GM20000 (cell line): ENCODE measurements at places on chromosomes 13 and 19.

DNA sequence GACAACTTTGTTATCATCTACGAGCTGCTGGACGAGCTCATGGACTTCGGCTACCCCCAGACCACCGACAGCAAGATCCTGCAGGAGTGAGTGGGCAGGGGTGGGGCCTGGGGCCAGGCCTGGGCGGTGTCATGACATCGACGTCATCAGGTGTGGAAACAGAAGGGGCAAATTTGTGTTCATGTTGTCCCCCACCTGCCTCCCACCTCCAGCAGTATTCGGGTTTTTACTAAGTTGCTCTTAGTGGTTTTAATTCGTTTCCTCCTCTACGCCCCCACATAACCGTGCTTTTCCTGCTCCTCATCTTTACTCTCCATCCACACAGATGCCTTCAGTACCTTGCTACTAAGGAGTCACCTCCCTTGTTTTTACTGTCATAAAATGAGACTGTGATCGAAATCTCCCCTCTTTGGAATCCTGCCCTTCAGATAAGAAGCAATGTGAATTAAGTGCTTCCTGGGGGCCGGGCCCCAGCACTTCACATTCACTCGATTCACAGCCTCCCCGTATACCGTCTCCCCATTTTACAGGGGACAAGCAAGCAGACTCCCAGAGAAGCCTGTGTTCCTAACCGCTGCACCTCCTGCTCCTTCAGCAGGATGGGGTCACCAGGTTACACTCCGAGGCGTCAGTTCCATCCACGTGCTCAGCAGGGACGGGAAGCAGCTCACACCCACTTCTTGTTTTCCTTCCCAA, 10.5 kb downstream of the AP1M1 start:
- no peak for DNase-seq

- DNase-seq: peak; percentile 39
Observed at GRCh38 chr19:37931881-37932655, 25.1 kb downstream of the SIPA1L3 start.

- DNase-seq: peak; percentile 16
Observed at GRCh38 chr19:9324584-9324962, 594 bp downstream of the ZNF559 start.

GRCh38 chr13:42146359-42146758, 97.9 kb downstream of the DGKH start:
- DNase-seq: no peak

- no peak for DNase-seq
Observed at GRCh38 chr13:51292000-51292565, 47.4 kb upstream of the SERPINE3 start.

- no peak for DNase-seq
Observed at GRCh38 chr19:35449359-35450043, 1.4 kb downstream of the FFAR2 start.

- DNase-seq: no peak
Observed at GRCh38 chr13:95120650-95121049, 180.6 kb downstream of the ABCC4 start.

DNA sequence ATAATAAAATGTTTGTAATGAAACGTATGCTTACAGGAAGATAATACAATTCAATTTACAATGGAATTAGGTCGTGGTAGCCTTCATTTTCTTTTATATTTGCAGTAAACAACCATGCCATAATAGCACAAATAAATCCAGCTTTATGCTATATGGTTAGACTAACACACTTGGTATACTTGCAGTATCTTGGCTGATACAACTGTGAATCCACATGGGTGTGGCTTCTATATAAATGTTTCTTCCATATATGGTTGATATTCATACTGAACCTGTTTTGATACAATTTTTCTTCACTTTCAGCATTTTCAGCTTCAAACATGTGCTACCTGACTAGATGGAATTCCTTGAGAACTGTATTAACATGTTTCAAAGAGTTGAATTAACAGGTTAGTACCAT, 20.4 kb upstream of the SPRY2 start:
- no peak for DNase-seq

GRCh38 chr13:58004751-58005150, 373.2 kb downstream of the PCDH17 start:
- DNase-seq: no peak

- no peak for DNase-seq
Observed at GRCh38 chr13:45851171-45851921, at the start of gene SIAH3. SIAH3 (minus strand) TSS chr13:45851753; CDS start chr13:45851629, 124 bp downstream.

GRCh38 chr13:27261396-27261795, 9.2 kb upstream of the RASL11A start:
- no peak for DNase-seq

DNA sequence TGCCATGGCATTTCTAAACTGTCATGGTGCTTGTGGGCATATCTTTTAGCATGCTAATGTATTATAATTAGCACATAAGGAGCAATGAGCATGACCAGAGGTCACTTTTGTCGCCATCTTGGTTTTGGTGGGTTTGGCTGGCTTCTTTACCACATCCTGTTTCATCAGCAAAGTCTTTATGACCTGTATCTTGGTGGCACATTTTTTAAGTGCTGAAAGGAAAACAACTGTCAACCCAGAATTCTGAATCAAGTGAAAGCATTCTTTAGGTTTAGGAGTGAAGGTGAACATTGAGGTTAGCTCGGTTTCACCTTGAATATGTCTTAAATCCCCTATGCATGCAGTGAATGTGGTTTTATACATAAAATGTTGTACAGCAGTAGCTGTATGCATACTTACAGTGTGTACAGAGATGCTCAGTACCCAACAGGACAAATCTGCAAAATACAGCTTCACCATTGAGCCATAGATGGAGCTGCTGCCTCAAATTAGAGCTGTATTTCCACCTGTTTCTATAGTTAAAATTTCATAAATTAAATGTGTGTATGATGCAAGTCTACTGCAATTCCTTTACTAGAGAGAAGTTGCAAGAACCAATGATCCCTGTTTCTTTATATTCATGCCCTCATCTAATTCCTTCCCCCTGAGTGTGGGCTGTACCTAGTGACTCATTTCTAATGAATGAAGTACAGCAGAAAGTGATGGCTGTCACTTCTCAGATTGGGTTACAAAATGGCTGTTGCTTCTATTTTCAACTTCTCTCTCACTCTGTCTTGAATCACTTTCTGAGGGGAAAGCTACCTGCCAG, 25.2 kb upstream of the IGSF23 start:
- no peak for DNase-seq

DNA sequence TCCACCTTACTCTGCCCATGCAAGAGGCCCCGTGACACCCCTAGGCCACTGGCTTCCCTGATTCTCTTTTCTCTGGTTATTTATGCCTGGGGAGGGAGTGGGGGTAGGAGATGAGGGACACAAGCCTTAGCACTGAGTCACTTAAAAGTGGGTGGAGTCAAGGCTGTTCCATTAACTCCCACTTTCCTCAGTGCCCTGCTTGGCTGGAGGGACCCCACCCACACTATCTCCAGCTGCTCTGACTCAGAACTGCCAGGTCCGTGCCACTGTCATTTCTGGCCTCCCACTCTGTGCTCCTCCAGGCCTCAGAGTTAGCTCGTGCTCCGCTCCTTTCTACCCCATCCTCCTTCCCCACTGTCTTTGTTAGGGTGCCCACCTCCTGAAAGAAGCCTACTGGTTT, 113.4 kb upstream of the UQCRFS1 start:
- DNase-seq: no peak

DNA sequence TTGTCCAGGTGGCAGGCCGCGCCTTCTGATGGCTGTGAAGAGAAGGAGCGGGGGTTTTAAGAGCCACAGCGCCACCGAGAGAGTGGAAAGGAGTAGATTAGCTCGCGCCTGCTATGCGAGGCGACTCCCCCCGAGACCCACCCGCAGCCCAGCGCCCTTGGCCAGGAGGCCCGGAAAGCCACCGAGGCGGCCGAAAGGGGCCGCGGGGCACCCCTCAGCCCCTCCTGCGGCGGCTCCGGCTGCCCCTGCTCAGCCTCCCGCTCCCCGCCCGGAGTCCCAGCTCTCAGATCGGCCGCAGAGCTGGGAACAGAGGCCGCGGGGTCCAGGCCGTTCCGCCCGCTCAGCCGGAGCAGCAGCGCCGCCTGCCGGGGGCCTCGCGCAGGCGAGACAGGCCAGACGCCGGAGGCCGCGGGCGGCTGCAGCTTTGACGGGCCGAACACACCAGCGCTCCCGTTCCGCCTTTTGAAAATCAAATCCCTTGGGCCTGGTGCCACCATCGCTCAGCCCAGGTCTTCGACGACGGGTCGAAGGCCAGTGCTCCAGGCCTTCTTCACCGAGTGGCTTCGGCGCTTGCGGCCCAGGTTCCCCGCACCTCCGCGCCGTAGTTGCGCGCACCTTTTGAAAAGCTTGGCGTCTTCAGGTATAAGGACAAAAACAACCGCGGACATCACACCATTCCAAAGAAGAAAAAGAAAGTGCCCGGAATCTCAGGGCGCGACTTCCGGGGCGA, 15.3 kb downstream of the CDX2 start:
- DNase-seq: peak; percentile 94

GRCh38 chr13:26706381-26706780, 54.2 kb downstream of the GPR12 start:
- DNase-seq: no peak

DNA sequence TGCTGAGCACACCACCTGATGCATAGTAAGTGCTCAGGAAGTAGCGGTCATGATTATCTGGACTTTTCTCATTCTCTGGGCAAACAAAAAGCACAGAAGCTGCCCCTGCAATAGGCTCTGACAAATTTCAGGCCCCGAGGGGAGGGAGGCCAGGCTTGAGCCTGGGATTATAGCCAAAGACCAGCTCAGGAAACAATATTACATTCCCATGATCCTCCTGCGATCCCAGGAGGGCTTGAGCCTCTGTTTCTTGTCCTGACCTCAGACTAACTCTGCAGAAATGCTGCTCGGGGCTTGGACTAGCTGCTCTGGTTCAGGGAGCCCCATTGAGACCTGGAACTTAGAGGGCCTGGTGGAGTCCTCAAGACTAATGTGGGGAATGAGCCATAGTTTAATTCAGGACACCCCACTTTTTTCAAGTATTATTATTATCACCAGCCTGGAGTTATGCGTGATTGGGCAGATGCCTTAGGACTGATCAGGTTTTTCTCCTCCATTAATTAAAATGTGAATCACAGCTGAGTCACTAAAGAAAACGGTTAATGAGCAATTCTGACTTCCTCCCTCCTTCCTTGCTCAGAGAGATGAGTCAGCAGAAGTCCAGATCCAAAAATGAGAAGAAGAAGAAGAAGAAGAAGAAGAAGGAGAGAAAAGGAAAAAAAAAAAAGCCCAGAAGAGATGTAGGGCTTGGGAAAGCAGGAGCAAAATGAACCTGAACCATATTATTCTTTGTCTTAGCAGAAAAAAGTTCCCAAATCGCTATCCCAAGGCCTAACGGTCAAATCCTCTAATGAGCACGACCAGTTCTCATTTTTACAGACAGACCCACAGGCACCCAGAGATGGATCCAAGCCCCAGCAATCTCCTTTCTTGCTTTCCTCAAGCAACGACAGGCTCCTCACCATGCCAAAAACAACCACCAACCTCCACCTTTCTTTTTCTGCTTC, 107.2 kb downstream of the CACNA1A start:
- DNase-seq: no peak

- peak; percentile 77 for DNase-seq
Observed at GRCh38 chr19:20077791-20078463, at the start of gene ZNF90. ZNF90 (plus strand) TSS chr19:20078000; CDS start chr19:20078133, 133 bp downstream.

GRCh38 chr13:85194482-85194881, 604.7 kb downstream of the SLITRK6 start:
- no peak for DNase-seq

GRCh38 chr19:5695649-5696195, 5.6 kb downstream of the RPL36 start:
- no peak for DNase-seq

DNA sequence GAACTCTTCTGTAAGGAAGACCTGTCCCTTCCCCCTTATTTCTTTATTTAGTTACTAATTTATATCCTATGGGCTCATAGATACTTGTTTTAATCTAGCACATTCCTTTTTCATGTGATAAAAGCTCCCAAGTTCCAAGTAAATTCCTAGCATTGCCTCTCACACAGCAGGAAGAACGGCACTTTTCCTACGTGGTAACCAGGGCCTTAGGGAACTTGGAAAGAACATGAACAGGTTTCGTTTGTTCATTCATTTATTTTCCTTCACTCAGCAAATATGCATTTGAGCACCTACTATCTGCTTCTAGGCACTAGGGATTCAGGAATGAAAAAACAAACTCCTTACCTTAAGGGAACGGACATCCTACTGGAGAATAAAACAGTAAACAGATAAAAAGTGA, 125.1 kb downstream of the SIPA1L3 start:
- no peak for DNase-seq

DNA sequence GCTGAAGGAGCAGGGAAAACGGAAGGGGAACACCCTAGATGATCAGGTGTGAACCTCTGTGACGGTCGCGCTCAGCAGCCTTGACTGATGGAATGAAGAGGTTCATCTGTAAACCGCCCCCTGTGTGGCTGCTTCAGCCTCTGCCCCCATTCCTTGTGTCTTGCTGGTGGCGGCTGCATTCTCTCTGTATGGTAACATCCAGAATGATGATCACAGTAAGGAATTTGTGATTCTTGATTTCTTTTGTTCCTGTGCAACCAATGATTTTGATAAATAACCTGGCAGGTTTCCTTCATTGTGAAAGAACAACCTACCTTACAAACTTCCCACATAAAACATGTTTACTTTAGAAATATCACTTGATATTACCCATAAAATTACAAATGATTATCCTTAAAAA, 118.7 kb upstream of the MCF2L start:
- DNase-seq: no peak

GRCh38 chr19:37136111-37136510, 36.4 kb downstream of the ZNF585A start:
- no peak for DNase-seq

DNA sequence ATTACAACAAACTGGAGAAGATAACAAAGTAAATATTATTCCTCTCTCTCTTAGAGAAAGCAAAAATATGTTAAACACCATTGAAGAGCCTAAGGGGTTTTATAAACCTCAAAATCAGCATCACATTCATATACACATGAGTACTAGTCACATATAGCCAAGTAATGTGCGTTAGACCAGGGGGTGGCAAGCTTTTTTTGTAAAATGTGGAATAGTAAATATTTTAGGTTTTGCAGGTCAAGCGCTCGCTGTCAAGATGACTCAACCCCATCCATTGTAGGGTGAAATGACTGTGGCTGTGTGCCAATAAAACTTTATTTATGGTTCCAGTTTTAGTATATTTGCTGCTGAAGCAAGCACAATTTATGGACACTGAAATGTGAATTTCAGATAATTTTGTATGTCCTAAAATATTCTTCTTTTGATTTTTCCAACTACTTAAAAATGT, 21.7 kb downstream of the RFX2 start:
- no peak for DNase-seq

- no peak for DNase-seq
Observed at GRCh38 chr19:46620716-46621115, 4.2 kb downstream of the PTGIR start.

GRCh38 chr13:23856008-23856750, 33.0 kb downstream of the MIPEP start:
- no peak for DNase-seq
